ENCODE measurements at places on chromosomes 7 and 10.

GRCh38 chr7:1727812-1728570 lies 57.9 kb downstream of the ELFN1 start:
- DNase-seq: no peak

DNA sequence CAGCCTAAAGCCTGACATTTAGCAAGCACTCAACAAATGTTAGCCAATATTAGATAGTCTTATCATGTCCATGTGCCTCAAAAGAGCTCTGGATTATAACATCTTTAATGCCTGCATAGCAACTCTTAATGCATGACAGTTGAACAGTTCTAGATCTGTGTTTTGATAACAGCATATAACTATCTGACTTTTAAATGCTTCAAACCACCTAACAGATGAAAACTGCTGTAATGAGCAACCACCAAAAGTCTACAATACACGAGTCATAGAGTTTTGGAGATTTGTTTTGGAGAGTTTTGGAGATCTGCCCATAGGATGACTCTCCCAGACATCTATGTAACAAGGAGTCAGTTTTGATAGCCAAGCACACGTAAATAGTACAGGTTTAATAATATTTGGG lies 227.3 kb downstream of the TWIST1 start:
- no peak for DNase-seq

GRCh38 chr7:31419505-31420055 lies 79.1 kb upstream of the NEUROD6 start:
- DNase-seq: no peak

DNA sequence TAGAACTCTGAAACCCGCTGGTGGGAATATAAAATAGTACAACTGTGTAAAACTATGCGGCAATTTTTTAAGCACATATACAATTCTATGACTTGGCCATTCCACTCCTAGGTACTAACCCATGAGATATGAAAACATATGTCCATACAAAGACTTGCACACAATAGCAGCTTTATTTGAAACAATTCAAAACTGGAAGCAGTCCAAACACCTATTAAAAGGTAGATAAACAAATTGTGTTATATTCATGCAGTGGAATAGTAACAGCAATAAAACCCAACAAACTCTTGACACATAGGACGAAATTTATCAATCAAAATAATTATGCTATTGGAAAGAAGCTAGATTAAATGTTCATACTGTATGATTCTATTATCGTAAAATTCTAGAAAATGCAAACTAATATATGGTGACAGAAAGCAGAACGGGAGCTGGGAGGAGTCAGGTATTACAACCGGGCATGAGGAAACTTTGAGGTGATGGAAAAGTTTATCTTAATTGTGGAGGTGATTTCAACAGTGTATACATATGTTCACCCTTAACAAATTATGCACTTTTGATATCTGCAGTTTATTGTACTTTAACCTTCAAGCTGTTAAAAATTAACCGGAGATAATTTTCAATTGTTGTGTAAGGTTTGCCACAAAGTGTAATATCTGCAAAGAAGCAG lies 803 bp upstream of the STK31 start:
- DNase-seq: no peak

DNA sequence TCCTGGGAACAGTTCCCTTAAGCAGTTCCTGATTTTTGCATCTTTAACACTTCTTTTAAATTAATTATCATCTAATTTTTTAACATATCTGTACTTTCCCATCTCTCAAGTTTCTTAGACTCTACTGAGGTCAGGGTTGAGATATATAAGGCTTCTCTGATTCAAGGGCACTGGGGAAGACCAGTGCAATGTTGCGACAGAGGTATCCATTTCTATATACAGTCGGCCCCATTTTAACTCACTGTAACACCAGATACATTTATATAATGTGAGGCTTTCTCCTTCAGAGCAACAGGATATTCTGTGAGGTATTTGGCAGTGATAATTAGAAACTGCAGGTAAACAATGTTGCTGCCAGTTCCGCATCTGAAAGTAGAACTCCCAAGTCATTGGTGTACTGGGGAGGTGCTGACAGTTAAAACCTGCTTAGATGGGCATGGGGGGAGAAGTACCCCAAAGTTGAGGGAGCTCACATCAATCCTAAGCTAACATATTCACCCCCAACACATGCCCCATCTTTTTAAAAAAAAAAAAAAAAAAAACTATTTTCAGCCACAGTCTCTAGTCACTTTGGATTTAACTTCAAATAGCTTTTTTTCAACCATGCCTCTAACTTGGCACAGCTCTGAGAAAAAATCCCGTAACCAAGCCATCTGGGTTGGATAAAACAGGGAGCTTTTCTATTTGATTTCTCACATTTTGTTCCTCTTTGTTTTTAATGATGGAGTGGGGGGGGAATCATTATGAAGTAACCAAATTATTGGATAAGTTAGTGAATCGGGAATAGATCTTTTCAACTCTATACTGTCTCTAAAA lies 62.9 kb downstream of the REEP3 start:
- no peak for DNase-seq

- DNase-seq: no peak
These were observed 65.0 kb upstream of the ZNF746 start for GRCh38 chr7:149562602-149563001.

DNA sequence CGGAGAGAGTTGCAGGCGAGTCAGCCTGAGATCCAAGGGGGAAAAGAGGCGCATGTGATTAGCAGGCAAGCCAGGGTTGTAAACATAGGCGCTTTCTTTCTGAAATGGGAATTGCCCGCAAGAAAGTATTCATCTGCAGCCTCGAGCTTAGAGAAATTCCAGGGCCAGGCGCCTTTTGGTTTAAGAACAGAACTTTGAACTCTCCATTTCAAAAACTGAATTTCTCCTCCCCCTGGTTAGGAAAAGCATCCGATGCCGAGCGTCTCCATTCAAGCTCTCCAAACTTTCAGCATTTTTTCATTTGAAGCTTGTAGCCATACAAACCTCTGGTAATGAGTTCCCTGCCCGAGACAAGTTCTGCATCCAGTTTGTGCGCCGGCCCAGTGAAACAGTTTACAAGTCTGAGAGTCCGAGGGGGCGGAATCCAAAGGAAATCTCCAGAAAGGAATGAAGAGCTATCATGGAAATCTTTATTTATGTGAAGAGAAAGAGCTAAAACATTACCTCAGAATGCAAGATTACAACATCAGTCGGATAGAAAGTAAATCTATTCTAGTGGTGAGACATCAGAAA lies 69.9 kb downstream of the FAM204A start:
- no peak for DNase-seq

DNA sequence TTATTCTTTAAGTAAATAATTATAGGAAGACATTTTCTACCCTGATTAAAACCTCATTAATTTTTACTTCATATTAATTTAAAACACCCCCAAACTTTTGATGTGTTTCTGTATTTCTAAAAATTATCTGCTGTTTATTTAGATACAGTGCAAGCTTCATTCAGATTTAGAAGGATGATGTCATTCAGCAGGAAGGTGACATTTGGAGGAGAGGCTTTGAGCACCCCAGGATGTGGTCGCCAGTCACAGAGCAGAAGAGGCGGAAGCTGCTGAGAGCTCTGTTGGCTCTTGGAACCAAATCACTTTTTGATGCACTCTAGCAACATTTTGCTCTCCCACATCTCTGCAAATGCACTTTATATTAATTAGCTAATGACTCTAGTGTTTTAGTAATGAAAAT lies 233.9 kb upstream of the CACNA2D1 start:
- no peak for DNase-seq

- DNase-seq: no peak
These were observed 10.7 kb downstream of the TRIM8 start for GRCh38 chr10:102654969-102655368.

GRCh38 chr10:24554036-24554435 lies 169.7 kb downstream of the ARHGAP21 start:
- no peak for DNase-seq

DNA sequence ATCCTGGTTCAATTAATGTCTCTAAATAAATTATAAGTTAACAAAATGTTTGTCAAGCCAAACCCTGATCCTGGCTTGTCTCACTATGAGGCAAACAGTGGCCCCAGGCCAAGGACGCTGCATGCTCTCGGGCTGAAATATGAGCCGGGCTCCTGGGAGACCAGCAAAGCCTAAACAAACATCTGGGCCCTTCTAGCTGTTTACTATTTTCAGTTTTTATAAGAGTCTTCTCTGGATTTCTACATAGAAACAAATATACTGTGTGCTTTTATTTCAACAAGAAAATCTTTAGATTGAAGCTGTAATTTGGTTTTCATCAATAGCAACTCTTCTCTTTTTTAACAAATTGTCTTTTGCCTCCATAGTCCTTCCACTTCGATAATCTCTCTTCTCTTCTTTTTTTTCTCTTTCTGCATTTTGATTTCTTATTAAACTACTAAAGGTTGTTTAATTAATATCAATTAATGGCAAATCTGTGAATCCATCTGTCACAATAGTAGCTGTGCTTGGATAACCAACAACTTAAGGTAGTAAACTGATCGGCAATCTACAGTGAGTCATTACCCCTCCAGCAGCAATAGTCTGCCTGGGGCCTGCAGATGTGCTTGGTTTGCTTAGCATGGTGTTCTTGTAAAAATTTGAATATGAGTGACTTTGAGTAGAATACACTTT lies 83.3 kb upstream of the DNAJC1 start:
- DNase-seq: peak; percentile 0

GRCh38 chr10:126170776-126171175 lies 217.5 kb downstream of the ADAM12 start:
- DNase-seq: no peak

DNA sequence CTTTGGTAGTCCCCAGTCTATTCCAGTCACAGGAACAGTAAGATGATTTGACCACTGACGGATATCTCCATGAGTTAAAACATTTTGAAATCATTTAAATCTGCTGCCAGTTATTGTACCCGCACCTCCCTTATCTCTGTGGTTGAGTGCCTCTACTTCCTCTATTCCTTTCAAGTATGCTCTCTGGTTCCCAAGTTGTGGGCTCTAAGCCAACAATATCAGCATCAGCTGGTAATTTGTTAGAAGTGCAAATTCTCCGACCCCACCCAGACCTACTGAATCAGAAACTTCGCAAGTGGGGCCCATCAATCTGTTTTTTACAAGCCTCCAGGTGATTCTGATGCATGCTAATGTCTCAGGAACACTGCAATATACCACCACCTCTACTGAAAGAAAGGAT lies 235.5 kb downstream of the CCSER2 start:
- no peak for DNase-seq

- no peak for DNase-seq
These were observed 28.8 kb downstream of the CACUL1 start for GRCh38 chr10:118725886-118726500.

GRCh38 chr10:24215603-24216002 lies 6.7 kb downstream of the KIAA1217 start:
- DNase-seq: no peak

GRCh38 chr10:132582771-132583170 lies 45.2 kb downstream of the INPP5A start:
- DNase-seq: no peak

DNA sequence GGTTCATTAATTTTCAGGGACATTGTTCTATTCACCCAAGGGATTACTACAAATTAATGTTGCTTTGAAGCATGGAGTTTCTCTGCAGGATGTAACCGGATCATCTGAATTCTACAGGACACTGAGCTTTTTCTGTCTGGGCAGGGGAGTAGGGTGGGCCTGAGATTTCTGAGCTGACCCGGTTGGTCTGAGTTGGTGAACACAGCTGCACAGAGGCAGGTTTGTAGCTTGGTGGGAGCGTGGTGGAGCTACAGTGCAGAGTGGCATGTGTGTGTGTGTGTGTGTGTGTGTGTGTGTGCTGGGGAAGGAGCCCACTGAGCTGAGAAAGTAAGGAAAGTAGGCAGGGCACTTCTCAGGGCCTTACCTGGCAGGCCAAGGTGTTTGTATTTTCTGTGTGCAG lies 62.6 kb downstream of the SH2D4B start:
- no peak for DNase-seq

DNA sequence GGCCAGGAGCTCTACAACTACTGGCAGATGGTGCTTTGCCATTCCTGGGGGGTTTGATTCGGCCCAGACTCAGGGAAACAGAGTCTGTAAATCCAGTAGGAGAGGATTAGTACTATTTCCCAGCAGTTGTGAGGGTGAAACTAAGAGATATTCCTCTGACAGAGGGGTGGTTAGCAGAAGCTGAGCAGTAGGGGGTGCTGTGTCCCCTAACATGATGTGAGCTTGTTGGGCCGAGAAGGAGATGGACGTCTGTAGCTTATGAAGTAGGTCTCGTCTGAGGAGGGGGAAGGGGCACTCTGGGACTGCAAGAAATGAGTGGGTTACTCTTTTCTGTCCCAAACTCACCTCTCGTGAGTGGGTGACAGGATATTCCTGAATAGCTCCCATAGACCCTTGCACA lies 179.2 kb upstream of the MBL2 start:
- no peak for DNase-seq

- no peak for DNase-seq
These were observed 54.0 kb upstream of the MXI1 start for GRCh38 chr10:110153396-110153795.

- no peak for DNase-seq
These were observed 7.7 kb downstream of the NEURL1 start for GRCh38 chr10:103501186-103501585.

DNA sequence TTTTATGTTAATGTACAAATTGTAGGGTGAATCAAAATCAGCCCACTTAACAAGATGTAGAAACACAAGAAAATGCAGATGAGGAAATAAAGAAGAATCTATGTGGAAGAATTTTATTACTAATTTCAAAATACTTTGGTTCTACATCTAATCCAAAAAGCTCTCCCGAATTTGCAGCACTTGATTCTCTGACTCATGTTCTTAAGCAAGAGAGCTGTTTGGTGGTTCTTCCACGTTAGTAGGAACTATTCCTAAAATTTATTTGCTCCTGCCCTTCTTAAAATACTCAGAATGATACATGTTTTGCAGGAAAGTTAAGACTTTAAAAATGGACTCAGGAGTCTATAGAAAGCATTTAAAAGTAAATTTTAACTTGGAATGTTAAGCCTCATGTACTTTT lies 91.8 kb downstream of the ZMYND11 start:
- no peak for DNase-seq

GRCh38 chr7:47786557-47787248 lies 161.6 kb downstream of the PKD1L1 start:
- DNase-seq: no peak

DNA sequence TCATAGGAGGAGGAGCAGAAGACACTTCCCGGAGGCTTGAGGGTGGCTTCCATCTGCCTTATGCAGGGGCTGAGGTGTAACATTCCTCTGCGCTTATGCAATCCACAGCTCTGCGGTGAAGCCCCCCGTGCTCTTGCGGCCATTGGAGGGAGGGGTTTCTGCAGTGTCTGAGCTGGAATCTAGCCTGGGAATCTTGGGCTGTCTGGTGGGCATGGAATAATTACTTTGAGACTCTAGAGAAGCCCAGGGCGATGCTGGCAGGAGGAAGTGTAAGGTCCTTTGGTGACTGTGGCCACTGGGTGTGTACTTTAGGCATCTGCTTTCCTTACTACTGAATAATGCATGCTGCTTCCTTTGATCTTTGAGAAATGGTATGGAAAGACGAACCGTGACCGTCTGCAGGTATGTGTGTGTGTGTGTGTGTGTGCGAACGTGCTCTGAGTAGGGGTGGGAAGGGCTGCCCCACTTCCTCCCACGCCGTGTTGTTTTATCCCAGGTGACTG lies 181.0 kb downstream of the PRPF18 start:
- DNase-seq: no peak

DNA sequence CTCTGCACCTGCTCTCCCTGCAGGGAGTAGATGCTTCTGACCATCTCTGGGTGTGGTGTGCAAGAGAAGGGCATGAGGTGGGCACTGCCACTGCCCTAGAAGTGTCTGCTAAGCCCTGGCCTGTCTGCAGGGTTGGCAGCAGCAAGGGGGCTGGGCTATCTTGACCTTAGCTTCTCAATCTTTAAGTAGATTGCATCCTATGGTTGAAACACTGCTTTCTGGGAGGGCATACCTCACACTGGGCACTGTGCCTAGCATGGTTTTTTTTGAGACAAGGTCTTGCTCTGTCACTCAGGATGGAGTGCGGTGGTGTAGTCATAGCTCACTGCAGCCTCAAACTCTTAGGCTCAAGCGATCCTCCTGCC lies 54.9 kb downstream of the CLIP2 start:
- no peak for DNase-seq
